ENCODE measurements at places on chromosomes 16 and 17. TPM values are rescaled to one million over a fixed set of nuclear protein-coding genes. Genes with fewer than 3 reads are reported as not detected.

DNA sequence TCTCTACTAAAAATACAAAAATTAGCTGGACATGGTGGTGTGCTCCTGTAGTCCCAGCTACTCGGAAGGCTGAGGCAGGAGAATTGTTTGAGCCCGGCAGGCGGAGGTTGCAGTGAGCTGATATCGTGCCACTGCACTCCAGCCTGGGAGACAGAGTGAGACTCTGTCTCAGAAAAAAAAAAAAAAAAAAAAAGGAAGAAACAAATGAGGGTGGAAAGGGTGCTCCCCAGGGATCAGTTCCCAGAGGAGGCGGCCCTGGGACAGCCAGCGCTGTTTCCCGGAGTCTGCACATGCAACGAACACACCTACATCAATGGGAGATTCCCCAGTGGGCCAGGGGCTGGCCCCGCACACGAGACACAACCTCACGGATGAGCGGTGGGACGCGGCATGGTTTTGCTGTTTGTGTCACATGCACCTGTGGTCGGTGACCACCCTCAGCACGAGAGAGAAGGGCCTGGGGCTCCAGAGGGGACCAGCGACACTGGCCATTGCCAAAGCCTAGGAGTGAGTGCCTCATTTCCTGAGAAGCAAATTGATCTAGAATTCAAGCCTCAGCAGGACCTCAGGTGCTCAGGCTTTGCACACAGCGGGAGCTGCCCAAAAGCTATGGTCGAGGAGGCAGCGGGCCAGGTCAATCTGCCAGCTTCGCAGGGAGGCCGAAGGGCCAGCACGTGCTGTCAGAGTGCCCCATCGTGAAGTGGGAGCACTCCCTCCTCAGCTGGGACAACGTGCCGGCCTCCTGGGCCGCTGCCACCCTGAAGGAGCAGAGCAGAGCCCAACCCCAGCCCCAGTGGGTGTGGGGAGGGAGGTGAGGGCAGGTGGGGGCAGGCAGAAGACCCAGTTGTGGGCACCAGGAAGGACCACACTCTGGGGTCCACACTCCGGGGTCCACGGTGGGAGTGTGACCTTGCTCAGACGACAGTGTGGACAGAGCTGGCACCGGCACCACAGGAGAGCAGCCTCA, 13.8 kb upstream of the WDR45B start:
- DNase-seq, result no peak

DNA sequence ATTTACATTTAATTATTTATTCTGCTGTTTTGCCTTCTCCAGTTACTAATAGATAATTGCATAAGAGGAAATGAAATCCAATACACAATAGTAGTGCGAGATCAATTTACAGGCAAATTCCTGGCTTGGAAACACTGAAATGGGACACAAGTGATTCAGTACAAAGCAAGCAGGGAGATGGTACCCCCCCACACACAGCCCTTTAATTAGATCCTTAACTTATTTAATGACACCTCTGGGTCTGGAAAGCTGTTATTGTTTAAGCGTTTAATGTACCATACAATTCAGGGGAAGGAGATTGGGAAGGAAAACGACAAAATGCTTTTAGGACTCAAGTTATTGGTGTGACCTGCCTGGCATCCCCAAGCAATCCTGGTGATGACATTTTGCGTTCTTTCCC, 318.2 kb downstream of the NPIPA8 start:
- no peak for DNase-seq

GRCh38 chr16:23843143-23843542, 7.4 kb downstream of the PRKCB start:
- no peak for DNase-seq

GRCh38 chr17:50198026-50198669, 3.3 kb downstream of the COL1A1 start:
- DNase-seq, result peak; percentile 46

GRCh38 chr16:25411396-25412081, 153.9 kb upstream of the ZKSCAN2 start:
- no peak for DNase-seq

DNA sequence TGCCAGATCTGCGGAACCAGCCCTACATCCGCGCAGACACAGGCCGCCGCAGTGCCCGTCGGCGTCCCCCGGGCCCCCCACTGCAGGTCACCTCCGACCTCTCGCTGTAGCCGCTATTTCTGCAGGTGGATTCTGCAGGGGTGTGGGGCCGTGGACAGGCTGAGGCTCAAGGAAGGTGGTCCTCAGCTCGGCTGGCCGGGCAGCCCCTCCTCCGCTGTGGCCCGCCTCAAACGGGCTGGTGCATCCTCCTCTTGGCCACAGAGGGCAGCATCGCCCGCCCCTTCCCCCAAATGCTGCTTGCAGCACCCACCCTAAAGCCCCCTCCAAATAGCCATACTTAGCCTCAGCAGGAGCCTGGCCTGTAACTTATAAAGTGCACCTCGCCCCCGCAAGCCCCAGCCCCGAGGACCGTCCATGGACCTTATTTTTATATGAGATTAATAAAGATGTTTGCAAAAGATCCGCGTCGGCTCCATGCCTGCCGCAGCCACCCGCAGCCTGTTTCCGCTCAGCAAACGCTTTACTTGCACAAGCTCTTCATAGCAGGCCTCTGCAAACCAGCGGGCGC, 14.9 kb downstream of the SPATA32 start:
- peak; percentile 80 for DNase-seq

GSG1L gene
- polyA plus RNA-seq, result not detected

- DNase-seq, result no peak
Observed at GRCh38 chr16:14523632-14524031, 106.4 kb downstream of the PARN start.

DNA sequence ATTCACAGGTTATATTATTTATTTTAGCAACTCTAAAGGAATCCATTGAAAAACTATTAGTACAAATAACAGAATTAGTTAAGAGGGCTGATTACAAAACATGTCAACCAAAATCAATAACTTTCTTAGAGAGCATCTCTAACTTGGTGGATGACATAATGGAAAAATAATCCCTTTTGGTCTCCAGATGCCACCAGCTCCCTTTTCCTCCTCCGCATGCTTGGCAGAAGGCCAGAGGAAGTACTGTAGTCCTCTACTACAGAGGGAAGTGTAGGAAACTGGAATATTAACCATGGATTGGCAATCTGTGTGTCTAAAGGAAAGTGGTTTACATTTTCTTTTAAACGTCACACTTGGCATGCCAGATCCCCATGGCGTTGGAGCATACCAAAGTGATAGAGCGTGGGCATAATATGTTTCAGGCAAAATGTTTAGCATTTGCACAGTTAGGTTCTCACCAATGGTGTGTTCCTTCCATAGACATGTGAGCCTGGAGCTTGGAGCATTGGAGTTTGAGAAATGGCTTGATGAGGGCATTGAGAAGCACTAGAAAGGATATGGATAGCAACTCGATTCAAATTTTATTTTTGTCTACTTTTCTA, 106.3 kb downstream of the PRKCB start:
- no peak for DNase-seq

DNA sequence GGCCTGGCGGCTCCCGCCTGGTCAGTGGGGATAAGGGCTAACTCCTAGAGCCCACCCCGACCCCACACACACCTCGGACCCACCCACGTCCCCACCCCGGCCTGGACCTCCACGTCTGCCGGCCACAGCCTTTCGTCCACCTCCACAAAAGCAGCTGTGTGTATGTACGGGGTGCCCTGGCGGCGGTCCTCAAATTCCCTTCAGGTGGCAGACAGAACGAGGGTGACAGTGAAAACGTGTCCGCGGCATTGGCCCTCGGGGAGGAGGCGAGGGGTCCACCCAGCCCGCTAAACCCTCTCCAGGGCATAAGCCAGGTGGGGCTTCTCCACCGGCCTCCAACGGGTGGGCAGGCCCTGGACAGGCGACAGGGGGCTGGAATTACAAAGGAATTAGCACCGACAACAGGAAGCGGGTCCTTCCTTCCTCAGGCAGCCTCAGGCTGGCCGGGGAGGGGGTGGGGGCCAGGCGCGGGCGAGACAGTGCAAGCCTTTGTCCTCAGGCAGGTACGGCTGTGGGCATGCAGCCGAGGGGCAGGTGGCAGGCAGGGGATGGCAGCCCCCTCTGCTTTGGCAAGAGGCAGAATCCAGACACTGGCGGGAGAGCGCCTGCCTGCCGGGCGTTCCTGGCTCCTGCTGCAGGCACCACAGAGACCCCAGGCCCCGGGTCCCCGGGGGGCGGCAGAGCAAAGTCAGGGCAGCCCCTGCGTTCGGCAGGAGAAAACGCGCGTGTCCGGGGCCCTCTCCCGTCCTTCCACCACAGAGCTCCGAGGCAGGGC, 12.3 kb upstream of the PITPNA start:
- no peak for DNase-seq

DNAI2 gene
- polyA plus RNA-seq, result not detected

Measured in naive thymus-derived CD4-positive, alpha-beta T cell (primary cell).